Right atrium auricular region (tissue), 2 donors: ENCODE measurements at places on chromosomes 3 and 15.

DNA sequence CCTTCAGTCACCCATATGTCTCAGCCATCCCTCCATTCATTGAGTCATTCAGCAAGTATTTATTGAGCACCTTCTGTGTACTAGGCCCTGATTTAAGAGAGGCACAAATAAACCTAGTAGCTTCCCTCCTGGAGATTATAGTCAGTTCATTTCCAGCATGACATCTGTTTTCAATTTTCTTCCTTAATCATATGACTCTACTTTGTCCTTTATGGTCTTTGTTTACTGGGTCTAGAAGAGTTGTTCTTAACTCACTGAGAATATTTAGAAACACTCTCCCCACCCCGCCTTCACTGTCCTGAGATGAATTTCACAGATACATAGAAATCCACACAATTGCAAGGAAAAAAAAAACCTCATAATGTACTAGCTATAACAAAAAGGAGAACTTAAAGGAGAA, 44.8 kb upstream of the ADAMTS9 start:
- no peak for DNase-seq

DNA sequence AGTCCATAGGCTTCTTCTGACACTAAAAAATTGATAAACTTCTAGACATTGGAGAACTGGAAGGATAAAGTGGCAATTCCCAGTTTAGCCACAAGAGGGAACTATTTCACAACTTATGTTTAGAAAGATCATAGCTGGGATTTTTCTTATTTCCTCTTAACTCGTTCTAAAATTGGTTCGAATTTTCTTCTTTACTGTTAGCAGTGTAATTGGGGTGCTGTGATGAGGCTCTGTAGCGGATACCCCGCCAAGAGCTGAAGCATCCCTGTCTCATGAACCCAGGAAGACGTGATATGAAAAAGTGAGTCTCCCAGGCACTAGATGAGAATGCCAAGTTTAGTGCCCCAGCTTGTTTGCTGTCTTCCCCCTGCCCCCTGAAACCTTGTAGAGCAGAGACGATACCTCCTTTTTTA, 85.1 kb downstream of the PDCD6IP start:
- no peak for DNase-seq

GRCh38 chr15:67825881-67826716, 790 bp downstream of the SKOR1 start:
- DNase-seq, result no peak

- DNase-seq, result no peak
These were observed 441.2 kb downstream of the ROBO1 start for GRCh38 chr3:79326642-79327041.

DNA sequence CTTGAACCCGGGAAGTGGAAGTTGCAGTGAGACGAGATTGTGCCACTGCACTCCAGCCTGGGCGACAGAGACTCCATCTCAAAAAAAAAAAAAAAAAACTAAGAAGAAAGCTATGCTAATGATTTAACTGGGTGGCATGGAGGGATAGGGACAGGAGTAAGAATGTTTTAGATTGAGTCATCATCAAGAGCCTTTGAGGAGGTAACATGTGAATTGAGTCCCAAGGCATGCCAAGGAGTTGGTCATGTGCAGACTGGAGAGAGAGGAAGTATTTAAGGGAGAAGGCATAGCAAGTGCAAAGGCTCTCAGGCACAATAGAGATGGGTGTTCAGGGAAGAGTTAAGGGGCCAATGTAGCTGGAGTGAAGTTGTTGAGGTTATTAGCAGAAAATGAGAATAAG, 9.1 kb downstream of the BNC1 start:
- no peak for DNase-seq

DNA sequence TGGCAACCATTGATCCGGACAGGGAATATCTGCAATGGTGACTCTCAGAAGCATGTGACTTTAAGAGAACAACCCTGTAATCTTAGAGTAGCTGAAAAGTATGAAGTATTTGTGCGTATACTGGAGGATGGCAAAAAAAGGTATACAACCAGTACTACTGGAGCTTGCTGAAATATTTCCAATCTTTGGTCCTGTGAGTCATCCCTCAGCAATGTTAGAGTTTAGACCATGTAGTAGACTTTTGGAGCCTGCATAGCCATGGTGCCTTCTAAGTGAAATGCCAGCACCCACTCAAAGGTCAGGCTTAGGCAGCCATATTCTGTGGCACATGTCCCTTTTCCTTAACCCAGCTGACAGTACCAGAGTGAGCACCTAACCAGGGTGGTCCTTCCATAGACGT, 429.4 kb downstream of the NTRK3 start:
- DNase-seq, result no peak

GRCh38 chr3:58639001-58639400, 27.6 kb downstream of the FAM3D start:
- DNase-seq, result no peak

GRCh38 chr15:58952751-58953150, 19.3 kb upstream of the SLTM start:
- no peak for DNase-seq

DNA sequence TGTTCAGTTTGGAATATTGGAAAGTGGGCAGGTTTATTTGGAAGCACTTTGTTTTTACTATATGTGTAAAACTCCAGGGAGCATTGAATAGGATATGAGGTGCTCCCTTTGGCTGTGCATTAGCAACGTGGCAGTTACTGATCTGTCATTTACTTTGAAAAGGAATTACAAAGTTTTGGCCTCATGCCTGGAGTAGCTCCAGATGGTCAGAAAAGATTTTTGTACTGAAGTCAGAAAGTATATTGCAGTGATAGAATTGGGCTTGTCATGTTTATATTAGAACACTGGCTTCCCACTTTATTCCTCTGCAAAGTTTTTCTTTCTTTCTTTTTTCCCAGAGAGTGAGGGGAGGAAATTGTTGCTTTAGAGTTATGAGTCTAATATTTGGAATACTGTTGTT, 26.1 kb downstream of the FNDC3B start:
- DNase-seq, result no peak

DNA sequence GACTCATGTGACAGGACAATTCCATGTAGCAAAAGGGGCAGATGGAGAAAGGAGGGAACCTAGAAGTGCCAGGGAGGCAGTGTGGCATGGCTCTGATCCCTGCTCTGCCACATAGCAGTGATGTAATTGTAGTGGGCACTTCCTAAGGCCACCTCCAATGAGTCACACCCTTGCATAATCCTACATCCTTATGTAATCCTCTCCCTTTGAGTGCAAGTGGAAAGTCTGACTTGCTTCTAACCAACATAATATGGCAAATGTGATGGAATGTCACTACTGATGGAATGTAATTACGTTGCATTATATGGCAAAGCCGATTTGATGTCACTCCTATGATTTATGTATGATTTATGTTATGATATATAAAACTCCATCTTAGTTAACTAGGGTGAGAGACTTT, 72.9 kb upstream of the ATP2C1 start:
- no peak for DNase-seq

DNA sequence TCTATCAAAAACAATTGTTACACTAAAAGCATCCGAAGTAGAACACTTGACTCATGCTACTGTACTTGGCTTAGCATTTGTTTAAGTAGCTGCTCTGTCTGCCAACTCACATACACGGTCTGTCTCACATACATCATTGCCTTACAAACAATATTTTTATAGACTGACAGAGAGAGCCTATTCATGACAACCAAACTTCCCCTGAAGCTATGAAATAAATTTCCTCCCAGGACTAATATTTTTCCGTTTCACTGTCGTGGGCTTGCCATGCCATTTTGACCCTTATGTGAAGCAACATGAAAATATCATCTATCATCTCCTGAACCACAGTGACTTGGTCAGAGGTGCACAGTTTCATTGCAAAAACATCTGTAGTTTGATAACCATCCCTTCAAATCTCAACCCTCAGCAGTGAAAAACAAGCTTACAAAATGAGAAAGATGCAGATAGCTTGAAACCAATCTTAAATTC, 66.5 kb upstream of the PYGO1 start:
- no peak for DNase-seq

DNA sequence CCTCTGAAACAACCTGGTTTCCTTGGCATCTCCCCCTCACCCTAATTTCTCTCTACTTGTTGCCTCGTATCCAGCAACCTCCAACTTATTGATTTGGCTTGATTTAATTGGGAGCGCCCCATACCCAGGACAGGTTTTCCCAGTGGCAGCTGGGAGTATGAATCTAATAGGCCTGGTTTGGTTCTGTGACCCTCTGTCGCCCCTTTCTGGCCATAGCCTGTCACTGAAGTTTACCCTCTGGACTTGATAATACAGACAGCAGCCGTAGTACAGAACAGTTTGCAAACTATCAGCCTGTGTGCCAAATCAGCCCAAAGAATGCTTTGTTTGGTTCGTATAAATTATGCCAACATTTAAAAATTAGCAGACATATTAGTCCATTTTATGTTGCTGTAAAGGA, 525.1 kb upstream of the GOLIM4 start:
- DNase-seq, result no peak

DNA sequence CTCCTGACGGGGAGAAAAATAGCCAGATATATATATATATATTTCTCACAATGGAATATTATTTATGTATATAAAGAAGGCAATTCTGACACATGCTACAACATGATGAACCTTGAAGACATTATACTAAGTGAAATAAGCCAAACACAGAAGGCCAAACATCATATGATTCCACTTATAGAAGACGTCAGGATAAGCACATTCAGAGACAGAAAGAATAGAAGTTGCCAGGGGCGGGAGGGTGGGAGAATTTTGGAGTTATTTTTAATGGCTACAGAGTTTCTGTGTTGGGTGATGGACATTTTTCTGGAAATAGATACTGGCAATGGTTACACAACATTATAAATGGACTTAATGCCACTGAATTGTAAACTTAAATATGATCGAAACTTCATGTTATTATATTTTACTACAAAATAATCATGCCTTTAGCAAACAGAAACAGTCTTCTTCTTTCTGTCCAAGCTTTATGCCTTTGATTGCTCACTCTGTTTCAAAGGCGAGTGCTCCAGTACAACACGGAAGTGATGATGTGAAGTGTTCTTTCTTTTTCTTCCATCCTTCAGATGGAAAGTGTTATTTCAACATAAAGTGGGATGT, 514.0 kb downstream of the OCA2 start:
- no peak for DNase-seq

DNA sequence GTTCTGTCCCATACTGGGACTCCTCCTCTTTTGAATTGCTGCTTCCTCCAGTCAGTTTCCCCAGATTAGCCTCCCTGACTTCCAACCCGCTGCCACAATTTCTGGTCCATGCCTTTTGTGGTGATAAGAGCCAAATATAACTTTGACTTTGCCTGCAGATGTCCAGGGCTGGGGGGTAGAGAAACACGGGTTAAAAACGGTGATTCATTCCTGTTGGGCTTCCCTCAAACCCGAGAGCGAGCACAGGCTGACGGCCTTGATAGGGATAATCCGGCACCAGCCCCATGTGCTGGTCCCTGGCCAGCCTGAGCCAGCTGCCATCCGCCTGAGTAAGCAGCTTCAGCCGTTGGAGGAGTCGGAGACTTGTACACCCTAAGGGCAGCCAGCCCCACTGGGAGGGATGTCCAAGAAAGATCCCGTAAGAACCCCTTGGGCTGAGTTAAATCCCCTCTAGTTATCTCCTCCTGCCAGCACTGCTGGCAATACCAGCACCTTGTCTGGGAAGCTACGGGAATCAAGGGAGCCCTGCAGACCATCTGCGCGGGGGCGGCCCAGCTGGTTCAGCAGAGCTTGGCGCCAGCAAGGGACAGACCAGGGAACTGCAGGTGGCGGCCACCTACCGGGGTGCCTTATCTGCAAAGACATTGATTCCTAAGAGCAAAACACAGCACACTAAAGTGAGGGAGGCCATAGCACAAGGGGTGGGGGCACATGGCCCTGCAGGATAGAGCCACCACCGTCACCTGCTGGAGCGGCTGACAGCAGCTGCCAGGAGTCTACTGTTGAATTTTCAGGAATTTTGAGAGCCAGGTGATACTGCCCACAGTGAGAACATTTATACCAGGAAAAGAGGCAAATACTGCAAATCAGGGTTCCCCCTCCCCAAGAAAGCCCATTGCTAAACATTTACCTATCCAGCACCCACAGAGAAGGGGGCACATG, 18.1 kb downstream of the CSPG4 start:
- DNase-seq, result peak; percentile 91

DNA sequence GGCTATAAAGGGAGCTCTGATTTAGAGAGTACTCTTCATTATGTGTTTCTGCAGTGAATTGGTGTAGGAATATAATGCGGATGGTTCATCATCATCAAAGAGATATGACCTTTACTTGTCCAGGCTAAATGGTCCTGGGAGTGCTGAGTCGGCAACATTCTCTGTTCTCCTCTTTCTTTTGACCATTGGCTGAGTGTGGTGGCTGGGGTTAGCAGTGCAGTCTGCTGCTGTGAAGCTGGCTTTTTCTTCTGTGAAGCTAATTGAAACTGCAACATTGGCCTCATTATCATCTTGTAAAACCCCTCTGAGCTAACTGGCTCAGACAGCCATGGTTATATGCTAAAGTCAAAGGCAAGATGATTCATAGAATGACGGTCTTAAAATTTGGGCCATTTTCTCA, 83.8 kb downstream of the THRB start:
- no peak for DNase-seq

DNA sequence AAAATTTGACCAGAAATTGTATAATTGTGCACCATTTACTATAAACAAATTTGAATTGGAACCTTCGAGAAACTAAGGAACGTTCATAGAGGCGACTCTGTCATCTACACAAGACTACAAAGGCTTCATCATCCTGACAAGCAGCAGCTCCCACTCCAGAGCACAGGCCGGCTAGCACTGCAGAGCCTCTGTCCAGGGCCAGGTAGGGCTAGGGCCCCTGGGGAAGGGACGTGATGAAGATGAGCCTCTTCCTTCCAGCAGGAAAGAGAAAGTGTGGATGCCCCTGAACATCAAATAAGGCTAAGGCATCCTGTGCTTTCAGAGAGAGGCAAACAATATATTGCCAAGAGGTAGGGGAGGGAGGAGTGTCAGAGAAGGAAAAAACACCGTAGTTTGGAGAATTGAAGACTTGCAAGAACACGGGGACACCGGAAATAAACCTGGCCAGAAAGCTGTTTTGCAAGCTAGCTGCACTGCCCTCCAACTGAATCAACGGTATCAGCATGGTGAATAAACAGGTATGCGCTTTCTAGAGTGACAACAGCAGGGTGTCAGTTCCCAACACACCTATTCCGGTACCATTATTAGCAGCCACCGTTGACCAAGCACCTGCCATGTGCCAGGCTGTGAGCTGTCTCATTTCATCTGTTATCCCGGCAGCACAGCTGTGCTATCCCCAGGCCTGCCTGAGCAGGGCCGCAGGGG, 12.4 kb downstream of the XXYLT1 start:
- DNase-seq, result peak; percentile 58

- DNase-seq, result no peak
These were observed 326.4 kb downstream of the SV2B start for GRCh38 chr15:91426412-91426811.

- DNase-seq, result no peak
These were observed 11.7 kb downstream of the SHOX2 start for GRCh38 chr3:158094235-158095110.

GRCh38 chr15:86347245-86347644, 267.6 kb downstream of the AGBL1 start:
- DNase-seq, result no peak
